Fibroblast of skin of abdomen (primary cell): ENCODE measurements at places on chromosomes 6 and 20.
A peak's percentile ranks its signal among the peaks of the same experiment; 100 is the strongest.

DNA sequence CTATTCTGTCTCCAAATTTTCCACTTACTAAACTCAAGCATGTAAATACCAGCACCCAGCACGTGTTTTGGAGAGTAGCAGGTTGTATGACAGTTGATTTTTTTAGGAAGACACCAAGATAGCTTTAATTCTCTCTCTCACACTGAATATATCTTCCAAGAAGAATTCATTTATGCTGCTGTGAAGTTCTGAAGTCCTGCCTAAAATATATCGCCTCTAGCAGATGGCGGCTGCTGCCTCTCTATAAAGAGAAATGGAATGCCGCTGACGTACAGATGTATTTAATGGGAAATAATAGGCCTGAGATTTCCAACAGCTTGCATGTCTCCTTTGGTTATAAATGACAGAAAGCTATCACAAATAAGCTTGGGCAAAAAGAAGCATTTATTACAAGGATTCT, 74.7 kb downstream of the PFDN4 start:
- DNase-seq, result no peak

DNA sequence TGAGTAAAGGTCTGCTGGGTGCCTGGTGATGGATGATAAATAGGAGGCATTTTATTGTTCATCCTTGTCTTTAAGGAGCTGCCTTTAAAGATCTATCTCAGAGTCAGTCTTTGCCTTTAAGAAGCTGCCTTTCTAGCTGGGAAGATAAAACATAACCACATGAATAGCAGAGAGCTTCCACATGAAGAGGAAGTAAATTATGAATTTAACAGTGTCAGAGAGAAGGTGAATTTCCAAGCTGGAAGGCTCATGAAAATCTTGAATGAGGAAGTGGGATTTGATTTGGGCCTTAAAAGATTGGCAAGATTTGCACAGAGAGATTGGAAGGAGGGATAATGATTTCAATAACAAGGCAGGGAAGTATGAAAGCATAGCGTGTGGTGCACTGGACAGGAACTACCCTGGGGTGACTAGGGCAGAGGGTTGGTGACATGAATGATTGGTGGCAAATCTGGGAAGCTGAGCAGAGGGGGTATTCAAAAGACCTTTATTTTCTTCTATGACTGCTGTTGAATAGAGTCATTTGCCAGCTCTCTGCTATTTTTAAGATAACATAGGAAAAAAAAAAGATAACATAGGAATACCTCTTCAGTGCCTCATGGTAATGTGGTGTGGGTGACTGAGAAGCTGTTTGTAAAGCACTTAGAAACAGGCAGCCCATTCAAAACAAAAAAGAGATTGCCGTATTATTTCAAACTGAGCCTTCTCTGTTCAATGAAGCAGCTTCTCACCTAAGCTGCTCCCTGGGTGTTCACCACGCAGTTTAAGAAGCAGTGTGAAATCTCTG, 591.6 kb downstream of the PKHD1 start:
- DNase-seq, result no peak

GRCh38 chr6:110534731-110535492, 58.5 kb upstream of the SLC22A16 start:
- DNase-seq, result peak; percentile 39

DNA sequence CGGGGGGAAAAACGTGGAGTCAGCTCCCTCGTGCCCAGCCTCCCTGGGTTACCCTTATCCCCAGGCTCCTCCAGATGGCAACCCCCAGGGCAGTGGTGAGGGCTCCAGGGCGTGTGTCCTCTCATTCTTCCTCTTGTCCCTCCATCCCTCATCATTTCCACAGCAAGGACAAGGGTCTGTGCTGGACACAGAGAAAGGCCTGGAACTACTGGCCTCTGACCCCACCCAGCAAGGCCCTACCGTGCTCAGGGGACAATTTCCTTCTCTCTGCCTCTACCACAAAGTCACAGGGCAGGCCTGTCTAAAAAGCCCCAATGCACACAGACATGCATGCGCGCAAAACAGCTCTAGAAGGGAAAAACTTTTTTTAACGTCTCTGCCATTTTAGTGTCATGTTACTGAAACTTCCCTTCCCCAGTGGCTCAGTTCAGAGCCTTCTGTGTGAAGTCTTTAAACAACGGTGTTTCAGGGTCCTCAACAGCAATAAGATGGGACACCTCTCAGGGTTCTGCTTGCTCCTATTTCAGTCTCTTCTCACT, 1.1 kb upstream of the SLC35B2 start:
- DNase-seq, result no peak

GRCh38 chr6:32886681-32887383, 32.8 kb downstream of the PSMB9 start:
- peak; percentile 85 for DNase-seq

DNA sequence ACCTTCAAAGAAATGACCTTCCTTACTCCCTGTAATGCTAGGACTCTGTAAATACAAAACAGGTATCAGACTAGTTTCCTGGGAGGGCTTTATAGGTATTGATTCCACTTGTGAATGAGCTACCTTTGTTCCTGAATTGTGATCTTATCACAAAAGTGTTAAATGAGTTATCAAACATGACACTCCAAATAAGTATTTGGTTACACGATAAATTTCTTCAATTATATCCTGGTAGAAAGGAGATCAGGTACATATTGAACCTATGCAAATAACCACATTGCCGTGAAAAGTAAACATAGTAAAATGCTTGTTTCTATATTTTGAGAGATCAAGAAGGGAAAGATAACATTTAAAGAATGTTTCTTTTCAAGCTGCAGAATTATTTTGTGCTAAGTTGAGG, 285.3 kb downstream of the HIVEP2 start:
- DNase-seq, result no peak

DNA sequence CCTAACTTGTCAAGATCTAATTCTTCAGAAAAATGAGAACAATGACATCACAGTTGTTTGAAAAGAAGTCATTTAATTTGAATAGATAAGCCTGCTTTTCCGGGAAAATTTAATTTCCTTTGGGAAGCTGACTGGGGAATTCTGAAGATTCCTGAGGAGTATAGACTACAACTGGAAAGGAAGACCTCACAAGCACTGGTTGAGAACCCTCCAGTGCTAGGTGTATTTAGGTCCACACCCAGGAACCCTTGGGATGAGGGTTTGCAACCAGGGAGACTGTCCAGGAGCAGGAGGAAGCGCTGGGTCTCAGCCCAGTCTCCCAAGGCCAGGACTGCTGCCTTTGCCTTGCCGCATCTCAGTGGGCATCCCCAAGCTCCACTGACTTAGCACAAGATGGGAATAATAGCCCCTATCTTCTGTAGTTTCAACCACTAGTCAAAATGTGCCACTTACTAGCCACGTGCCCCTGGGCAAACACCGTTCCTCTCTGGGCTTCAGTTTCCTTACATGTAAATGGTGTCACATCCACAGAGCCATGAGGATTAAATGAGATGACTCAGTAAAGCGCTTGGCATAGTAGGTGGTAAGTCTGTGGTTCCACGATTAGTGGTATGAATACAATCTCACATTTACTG, 6.9 kb upstream of the CD93 start:
- DNase-seq, result no peak

DNA sequence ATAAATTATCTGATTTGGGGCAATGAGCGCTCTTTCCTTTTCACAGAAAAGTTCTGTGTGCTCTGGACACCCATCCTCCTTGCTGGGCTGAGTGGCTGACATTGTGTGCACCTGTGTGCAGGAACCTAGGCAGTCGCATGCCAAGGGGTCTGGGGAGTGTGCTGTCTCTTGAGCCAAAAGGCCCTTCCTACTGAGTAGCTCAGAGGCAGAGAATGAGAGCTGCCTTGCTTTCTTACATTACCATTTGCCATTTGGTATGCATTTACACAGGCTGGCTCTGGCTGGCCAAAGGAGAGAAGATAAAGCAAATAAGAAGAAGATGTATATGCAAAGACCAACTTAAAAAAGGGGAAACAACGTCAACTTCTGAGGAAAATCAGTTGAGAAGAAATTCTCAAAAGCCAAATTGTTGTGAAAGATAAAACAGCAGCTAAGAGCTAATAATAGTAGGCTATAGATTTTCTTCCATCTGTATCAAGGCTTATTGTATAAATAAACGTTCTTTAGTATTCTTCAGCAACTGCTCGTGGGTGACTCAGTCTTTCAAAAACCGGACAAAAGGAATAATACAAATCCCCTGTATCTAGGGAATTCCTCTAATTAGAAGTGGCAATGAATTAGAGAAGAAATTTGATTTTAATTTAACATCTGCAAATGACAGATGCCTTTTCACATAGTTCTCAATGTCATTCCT, 121.9 kb downstream of the INSM1 start:
- no peak for DNase-seq

DNA sequence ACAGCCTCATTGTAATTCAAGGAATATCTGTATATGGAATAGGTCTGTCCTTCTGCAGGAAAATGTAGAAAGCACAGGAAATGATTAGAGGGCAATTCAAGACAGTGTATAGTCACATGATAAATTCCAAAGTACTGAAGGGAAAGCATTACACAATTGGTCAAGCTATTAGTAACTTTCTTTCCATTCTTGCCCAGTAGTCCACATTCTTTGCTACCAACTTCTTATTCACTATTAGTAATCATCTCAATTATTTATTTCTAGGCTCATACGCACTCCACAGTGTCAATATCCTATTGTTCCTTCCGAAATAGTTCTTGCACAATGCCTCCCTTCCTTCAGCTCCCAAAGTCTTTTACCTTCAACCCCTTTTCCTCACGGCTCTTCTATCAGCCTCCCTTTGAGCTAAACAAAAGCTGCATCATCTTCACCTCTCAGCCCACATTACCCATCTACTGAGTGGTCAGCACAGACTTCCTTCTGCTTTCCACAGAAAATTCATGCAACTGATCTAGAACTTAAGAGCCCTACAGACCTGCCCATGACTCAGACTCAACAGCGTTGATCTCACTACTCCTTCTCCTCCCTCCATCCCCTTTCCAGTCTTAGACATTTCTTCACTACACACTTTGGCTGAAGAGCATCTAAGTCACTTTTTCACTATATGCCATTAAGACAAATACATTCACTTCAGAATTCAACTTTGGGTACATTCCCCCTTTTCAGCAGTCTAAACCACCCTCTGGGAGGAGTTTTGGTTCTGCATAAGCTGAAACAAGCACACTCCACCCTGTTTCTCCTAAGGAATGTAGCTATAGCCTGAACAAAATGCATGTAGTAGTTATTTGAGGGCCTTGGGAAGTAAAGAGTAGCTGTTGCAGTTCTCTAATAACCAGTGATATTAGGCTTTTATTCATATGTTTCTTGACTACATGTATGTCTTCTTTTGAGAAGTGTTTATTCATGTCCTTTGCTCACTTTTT, 157.9 kb downstream of the KIF16B start:
- DNase-seq, result no peak

DNA sequence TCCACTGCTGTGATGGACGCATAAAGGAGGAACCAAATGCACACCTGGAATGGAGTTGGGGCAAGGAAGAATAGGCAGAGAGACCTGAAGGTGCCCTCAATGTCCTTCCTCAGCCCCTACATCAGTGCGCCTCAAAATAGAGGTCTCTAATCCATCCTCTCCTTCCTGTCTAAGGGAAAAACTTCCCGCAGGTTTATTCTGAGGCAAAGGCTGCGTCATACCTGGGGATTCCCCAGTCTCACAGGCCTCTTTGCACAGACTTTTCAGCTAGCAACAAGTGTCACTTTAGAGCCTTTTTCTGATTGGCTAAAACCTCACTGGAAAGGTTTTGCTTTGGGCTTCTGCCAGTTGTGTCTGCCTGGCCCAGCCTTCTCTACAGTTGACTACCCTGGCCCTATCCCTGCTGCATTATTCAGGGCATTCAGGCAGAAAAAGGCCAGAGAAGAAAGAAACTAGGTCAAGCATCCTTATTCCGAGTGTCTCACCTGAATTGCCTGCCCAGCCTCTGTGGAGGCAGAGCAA, 1.8 kb upstream of the HLA-DQB1 start:
- no peak for DNase-seq

GRCh38 chr6:7728855-7729590, 3.1 kb downstream of the BMP6 start:
- no peak for DNase-seq

DNA sequence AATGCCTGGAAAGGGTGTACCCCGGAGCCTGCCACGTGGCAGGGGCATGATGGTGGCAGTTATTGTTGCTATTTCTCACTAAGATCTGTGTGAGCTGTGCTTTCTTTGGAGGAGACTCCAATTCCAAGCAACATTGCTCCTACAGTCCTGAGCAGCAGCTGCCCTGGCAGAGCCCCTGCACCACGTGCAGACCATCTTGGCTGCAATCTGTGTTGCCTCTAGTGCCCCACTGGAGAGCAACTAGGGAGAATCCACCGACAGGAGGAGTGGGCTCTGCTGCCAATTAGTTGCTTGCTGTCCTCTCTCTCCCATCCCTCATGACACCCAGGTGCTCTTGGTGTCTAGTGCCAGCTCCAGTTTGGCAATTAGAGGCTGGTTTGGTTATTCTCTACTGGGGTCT, 116.0 kb downstream of the PXDC1 start:
- no peak for DNase-seq

DNA sequence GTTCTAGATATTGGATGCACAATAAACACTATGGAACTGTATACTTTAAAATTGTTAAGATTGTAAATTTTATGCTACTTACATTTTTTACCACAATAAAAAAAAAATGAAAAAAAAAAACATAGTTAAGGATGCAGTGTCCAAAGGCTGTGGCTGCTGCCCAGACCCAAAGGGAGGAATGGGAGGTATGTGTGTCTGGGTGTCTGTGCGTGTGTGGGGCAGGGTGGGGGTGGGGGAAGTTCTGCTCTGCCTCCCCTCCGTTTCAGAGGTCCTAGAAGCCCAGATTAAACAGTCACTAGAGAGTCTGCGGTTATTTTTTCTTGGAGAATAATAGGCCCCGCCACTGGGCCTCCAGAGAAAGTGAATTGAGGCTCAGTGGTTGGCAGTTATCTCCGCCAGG, 136.4 kb upstream of the ARMC2 start:
- peak; percentile 59 for DNase-seq

GRCh38 chr20:57831326-57831992, 121.6 kb upstream of the PMEPA1 start:
- no peak for DNase-seq

- no peak for DNase-seq
Measured at GRCh38 chr6:79127660-79128059, 49.6 kb upstream of the PHIP start.

DNA sequence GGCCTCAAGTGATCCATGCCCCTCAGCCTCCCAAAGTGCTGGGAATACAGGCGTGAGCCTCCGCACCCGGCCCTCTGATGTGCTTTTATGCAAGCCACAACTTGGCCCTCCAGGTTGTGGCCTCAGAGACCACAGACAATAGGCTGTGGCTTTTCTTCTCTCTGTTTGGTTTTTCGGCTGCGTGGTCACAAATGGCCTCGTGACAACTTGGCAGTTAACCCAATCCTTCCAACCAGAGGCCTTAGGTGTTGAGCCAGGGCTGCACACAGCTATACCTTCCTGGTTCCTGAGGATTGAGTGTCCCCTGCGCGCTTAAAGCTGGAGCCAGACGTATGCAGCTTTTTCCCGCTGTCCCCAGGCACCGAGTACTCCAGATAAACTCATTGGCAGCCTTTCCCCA, 6.3 kb upstream of the TGM3 start:
- no peak for DNase-seq
